NAMALWA (cell line): ENCODE measurements at places on chromosomes 7 and 10.
A peak's percentile ranks its signal among the peaks of the same experiment; 100 is the strongest.

DNA sequence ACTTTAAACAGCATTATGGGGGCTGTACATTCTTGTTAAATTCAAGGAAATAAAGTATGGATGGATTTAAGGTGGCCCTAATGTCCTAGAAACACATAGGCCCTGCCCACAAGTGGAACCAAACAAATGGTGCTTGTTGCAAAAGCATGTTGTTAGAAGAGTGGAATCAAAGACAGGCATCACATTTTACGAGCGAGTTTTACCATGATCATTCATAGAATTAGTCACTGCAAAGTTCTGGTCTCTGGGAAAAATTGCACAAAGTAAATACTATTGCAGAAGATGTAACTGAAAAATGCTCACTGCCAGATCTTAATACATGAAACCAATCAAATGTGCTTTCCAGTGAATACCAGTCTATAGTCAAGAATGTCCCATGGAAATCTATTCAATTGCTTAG, 677.1 kb downstream of the PARD3 start:
- no peak for DNase-seq

GRCh38 chr10:24706479-24707118, 17.1 kb downstream of the ARHGAP21 start:
- DNase-seq = no peak

- no peak for DNase-seq
These were observed 269.1 kb upstream of the GLI3 start for GRCh38 chr7:42506097-42506496.

DNA sequence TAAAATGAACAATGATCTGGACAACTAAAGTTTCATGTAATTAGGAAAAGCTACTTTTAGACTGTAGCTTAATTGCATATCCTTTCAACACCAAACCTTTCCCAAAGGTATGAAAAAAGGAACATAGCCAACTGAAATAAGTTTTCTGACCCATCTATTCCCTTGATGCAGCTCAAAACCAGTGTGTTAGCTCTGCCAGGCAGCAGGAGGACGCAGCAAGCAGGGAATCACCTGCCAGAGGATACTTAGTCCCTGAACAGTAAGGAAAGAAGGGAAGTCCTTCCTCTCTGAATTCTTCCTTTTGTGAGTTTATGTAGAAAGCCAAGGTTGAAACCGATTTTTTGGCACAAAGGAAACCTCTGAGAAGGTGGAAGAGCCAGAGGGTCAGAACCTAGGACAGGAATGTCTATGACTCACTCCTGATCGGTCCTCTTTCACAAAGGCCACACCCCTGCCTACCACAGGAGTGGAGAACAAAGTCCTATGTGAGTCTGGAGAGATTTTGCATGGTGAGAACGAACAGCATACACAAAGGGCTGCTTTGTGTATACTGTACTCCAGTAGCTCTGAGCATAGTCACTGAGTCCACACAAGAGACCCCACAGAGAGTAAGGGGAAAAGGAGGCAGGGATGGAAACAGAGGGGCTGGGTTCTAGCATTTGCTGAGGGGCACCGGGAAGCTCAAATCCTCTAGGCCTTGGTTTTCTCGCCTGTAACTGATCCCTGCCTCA, 68.8 kb upstream of the GSDME start:
- DNase-seq = no peak

DNA sequence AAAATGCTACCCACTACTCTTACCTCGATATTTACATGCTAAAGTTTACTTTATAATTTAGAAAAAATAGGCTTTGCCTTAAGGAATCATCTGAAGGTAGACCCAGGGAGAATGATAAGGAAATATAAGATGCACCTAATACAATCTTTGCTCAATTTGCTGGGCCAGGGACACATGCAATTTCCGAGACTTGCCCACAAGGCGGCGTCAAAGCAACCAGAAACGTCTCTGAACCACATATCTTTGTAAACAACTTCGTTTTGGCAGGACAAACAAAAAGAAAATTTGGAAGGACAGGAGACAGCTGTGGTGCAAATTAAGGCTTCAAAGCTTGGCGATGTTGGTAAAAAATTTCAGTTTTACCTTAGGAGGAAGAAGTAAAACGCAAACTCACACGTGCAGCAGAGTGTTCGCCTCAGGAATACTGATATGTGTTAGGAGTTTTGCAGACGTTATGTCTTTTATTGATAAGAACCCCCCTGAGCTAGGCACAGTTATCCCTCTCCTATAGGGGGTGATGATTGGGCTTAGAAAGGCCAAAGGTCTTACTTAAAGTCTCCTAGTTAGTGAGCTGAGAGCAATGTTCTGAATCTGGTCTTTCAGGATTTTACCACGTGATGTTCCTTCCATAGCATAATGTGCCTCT, 134.3 kb downstream of the PRKCQ start:
- DNase-seq = peak; percentile 64

GRCh38 chr10:99908512-99908911, 101.2 kb downstream of the DNMBP start:
- no peak for DNase-seq

DNA sequence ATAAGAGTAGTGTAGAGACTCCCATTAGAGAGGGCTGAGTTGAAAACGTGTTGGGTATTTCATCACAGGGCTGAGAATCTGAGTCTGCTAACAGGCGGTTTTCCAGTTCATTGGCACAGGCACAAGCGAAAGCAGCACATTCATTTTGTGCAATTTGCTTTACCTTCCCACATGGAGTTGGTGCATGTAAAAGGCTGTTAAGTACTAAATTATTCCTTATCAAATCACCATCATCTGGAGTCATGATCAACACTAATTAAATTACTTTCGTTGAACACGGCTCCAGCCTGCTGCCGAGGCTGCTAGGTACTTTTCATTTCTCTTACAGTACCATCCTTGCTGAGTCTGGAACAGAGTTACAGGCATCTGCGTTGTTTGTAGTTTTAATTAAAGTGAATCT, 43.8 kb downstream of the ETV1 start:
- no peak for DNase-seq

DNA sequence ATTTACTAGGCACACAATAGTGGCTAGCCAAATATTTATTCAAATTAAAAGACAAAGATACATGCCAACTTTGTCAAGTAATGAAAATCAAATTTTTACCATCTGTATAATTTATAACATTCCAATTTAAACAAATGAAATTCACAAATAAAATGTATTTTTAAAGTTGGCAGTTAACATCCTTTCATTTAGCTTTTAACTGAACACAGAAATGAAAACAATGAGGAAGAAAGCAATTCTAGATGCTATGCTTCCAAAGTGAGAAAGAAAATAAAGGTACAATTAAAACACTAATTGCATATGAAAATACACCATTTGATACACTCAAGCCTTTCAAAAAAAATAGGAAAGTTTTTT, 123.1 kb downstream of the MPP7 start:
- no peak for DNase-seq

DNA sequence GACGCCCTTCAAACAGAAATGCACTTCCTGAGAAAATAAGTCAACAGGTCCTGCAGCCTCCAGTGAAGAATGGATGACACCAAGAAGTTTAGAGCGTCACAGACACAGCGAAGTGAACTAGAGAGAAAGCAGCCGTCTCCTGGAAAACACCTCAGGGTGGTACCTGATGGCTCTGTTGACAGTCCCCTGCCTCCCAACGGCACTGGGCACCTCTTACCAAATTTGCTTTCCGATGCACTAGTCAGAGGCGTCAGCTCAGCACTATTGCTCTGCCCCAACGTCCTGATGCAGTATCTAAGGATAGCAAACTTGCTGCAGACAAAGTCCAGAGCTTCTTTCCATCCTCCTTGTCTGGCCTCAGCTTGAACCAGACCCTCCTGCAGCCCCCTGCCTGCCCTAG, 38.3 kb downstream of the SFMBT2 start:
- no peak for DNase-seq

- DNase-seq = no peak
These were observed 83.8 kb upstream of the MACROH2A2 start for GRCh38 chr10:69968830-69969229.

- DNase-seq = no peak
These were observed 90.9 kb downstream of the NT5C2 start for GRCh38 chr10:103102195-103102594.

GRCh38 chr7:31815796-31816195, 128.8 kb downstream of the PPP1R17 start:
- no peak for DNase-seq

GRCh38 chr10:1550291-1550595, 187.1 kb downstream of the ADARB2 start:
- DNase-seq = no peak
